ENCODE measurements at places on chromosomes 5 and 9.
A peak's percentile ranks its signal among the peaks of the same experiment; 100 is the strongest.

DNA sequence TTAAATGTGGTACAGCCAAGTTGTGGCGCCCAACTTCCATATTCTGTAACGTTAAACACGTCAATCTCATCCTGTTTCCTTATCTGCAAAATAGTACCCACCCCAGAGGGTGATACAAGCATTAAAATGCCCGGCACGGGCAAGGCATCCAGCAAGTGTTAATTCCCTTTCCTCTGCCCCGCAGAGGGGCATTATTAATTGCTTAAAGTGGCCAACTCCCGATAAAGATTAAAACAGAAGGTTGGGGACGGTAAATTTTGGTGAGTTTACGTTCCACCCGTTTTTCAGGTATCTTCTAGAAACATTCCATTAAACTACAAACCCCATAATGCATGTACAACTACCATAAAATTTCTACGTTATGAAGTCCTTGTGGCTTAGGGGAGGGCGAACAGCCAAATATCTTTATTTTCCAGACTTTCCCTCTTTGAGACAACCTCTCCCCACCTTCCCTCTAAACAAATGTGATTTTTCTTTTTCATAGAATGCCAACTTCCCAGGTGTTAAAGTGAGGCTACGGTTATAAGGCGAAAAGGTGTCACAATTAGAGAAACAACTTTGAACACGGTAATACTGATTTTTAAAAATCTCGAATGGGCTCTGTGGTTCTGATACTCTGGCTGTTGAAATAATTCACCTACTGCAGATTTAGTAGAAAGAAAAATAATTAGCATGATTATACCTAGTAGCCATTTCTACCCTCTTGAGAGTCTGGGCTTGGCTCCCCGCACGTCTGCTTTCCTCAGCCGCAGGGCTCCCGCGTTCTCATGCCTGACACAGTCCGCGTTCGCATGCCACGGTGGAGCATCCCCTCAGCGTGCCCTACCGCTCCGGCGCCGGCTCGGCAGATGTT, 1.2 kb upstream of the GPBP1 start:
- no peak for DNase-seq

GRCh38 chr9:124134526-124134925, 123.0 kb downstream of the LHX2 start:
- peak; percentile 67 for DNase-seq

- DNase-seq = no peak
Measured at GRCh38 chr5:100758780-100759179, 144.3 kb downstream of the ST8SIA4 start.

GRCh38 chr9:92603100-92603499, 66.8 kb downstream of the IPPK start:
- DNase-seq = no peak

DNA sequence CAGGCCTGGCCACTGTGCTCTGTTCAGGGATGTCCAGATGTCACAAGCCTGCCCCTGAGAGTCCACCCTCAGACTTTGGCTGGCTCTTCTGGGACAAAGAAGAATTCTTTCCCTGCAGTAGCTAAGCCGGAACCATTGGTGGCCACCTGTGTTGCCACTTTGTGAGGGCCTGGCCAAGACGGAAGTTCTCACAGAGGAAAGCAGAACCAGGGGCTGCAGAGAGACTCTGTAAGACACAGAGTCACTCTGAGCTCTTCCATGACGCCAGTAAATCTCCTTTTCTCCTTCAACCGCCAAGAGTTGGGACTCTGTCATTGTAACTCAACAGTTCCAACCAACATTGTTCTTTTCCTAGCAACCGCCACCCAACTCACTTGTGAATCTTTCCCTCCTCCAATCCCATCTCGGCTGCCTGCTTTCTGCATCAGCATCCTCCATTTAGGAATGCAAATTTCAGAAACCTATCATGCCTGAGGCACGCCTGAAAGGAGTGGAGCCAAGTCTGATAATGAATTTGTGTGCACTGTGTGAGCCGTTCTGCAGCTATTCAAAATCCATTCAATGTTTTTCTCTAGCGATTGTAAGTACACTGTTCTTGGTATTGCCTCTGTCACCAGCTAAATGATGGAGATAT, 37.8 kb upstream of the ATP6V1G1 start:
- no peak for DNase-seq

DNA sequence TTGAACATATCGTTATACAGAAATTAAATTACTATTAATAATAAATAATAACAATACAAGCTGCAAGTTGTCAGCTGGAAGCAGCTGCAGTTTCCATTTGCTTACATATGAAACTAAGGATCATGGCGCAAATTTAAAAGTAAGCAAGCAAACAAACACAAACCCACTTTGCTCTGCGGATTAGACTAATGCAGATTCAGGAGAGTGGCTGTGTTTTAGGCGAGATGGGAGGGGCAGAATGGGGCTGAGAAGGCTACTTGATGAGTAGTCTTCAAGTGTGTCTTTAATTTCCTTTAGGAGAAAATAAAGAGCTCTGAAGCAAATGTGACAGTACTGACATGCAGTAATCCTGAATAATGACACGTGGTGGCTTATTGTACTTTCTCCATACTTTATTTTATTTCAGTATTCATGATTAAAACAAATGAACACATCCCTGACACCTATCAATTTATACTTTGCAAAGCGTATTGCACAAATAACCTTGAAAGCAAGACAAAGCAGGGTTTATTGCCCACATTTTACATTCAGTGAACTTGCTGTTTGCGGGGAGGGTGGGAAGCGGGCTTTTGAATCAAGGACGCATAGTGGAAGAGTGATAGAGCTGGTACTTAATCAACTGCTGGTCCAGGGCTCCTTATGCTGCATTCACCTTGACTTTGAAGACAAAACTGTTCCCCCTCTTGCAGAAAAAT, 221.4 kb upstream of the TRIM32 start:
- DNase-seq = no peak

GRCh38 chr5:2767089-2767488, 15.6 kb upstream of the IRX2 start:
- no peak for DNase-seq

- DNase-seq = no peak
Measured at GRCh38 chr9:33471361-33471760, 2.4 kb downstream of the NOL6 start.

GRCh38 chr5:152309926-152310450, 95.1 kb downstream of the NMUR2 start:
- no peak for DNase-seq

DNA sequence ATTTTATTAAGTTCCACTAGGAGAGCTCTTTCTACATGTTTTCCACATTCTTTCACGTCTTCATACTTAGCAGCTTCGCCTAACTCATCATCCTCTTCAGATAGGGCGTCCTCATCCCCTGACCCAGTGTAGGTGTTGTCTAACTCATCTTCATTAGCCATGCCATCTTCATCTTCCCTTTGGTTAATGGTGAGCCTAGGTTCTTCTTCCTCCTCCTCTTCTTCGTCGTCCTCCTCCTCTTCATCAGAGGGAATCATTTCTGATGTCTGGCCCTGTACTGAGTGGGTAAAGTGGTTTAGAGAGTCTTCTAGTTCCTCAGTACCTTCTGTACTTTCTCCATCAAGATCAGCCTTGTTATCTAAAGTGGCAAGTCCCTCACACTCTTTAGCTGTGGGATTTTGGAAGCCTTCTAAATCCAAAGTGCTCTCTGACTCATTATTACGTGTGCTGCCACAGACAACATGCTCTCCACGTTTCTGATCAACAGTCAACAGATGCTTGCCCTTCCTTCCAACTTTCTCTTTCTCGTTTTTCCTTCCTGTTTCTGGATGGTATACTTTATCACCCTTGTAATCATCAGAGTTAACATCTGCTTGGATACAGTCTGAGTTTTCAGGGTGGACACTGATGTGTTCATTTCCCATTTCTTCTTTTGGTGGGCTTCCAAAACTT, 31.1 kb downstream of the TUT7 start:
- DNase-seq = no peak

DNA sequence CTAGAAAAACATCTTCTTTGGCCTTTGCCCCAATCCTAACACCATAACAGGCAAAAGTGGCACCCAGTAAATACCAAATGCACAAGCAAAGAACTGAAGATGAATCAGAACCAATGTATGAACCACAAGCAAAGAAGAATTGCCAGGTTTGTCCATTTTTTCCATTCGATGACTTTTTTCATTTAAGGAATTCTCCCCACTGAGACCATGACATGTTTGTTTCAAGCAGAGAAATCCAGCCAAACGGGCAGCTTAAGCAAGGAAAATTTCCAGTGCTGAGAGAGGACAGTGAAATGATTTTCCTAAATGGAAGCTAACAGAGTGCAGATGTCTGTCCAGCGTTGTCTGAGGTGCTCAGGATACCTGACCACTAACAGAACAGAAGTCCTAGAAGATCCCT, 203.7 kb downstream of the ADAMTS12 start:
- no peak for DNase-seq

DNA sequence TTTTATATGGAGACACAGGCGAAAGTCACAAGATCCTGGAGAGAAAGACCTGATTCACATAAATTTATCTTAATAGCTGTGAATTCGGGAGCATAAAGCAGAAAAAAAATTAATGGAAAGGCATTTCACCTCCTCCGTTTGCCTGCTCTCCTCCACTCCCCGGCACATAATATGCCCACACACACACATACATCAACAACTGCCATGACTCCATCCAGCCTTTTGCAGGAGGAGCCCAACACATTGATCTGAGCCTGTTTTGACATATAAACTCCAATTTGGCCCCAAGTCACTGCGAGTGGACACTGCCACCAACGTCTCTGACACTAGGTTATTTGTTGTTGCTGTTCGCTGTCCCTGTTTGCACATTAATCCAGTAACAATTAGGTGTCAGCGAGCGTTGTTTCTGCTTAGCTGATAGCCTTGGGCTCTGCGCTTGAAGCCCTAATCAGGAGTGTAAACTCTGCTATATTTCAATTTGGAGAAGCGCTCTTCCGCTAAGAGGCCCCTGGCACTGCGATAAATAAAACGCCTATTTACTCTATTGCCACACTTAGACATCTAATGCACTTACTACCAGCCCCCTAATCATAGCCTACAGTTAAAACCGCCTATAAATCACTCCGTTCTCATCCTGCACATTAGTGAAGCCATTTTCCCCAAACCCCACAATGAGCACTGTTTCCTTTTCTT, 195.8 kb upstream of the TBCA start:
- DNase-seq = no peak

DNA sequence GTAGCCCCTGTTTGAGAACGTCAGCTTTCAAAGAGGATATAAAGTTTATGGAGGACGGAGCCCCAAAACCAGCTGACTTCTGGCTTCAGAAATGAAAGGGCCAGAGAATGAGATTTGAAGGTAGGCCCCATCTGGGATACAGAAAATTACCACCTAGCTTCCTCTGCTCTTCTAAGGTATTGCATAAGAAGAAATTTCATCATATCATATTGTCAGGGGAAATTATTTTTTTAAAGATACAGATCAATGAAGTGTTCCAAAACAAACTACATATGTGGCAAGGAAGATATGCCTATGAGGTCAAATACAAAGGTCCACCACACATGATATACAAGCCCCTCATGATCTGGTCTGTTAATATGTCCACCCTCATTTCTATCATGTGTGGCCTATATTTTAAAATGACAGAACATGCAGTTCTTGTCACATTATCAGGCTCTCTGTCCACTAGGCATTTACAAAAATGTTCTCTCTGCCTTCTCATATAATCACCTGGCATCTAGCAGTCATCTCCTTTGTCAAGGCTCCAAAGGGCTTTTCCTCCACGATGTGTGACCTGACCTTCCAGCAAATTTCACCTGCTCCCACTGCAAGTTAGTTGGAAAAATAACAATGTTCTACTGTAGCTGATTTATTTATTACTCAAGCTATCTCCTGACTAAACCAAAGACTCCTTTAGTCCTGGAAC, 83.1 kb downstream of the DPYSL3 start:
- DNase-seq = no peak

GRCh38 chr5:155943516-155944407, 383.2 kb upstream of the SGCD start:
- DNase-seq = no peak

DNA sequence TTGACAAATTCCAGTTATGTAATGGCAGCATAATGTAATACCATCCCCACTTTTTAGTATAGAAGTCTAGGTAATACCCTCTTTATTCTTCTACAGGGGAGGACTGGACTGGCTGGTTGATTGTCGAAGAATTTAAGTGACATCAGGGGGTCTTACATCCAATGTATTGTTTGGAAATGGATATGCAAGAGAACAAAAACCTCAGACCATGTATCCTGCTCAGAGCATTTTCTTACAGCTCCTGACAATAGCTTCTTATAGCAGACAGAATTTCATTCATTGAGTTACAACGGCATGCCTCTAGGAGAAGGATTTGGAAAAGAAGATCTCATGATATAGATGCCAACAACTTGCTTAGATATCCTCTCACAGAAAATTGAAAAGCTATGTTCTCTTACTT, 2032.3 kb downstream of the EFNA5 start:
- DNase-seq = no peak

- no peak for DNase-seq
Measured at GRCh38 chr9:88724331-88724730, 189.4 kb downstream of the NXNL2 start.

GRCh38 chr9:92414566-92414965, 9.7 kb downstream of the OMD start:
- DNase-seq = no peak

- no peak for DNase-seq
Measured at GRCh38 chr5:63240063-63240755, 661.6 kb downstream of the LRRC70 start.

GRCh38 chr5:122915717-122916461, 70.5 kb downstream of the SNX24 start:
- DNase-seq = no peak

GRCh38 chr9:23682352-23682751, 143.7 kb downstream of the ELAVL2 start:
- DNase-seq = no peak

DNA sequence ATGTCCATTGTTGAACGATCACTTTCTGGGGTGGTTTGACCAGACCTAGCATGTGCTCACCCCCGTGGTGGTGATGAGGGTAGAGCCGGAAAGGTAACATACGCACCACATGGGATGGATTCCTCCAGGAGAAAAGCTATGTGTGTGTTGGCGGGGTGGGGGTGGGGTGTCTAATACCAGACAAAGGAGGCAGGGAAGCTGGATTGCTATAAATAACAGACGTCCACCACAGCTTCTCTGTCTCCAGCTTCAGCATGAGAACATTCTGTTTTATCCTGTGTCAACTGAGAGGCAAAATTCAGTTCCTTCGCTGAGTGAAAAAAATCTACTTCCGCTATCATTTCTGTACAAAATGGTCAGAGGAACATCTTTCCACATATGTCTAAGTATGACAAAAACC, 151.0 kb downstream of the PCSK1 start:
- DNase-seq = no peak

Measured in posterior vena cava (tissue), 2 donors.